ENCODE measurements at places on chromosomes 12 and 14.

DNA sequence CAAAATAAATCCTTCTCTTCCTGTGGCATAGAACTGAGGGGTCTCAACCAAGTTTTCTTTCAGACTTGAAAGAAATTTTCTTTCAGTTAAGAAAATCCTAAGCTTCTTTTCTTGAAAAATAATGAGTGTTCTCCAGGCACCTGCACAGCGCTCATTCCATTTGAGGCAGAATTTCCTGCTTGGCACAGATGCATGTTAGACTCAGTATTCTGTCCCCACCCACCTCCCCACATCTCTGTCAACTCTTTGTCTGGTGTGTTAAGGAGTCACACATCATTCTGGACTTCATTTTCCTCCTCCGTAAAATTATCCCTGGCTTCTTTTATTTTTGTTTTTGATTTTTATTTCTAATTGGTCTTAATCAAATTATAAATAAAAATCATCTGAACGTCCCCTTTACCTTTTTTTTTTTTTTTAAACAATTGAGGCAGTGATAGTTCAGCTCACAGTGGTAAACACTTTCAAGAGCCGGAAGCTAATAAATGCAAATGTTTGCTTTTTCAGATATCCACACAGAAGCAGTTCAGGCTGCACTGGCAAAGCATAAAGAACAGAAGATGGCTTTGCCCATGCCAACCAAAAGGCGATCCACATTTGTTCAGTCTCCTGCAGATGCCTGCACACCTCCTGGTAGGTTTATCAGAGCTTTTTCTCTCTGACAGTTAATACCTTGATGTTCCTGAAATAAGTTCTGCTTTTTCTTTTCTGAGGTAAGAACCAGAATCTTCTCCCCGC is 104.0 kb upstream of the ATF1 start:
- no peak for DNase-seq

GRCh38 chr12:120922279-120922678 is 18.1 kb upstream of the SPPL3 start:
- no peak for DNase-seq

GRCh38 chr12:5076761-5077160 is 33.1 kb downstream of the KCNA5 start:
- no peak for DNase-seq

GRCh38 chr12:15289192-15289591 is 33.1 kb upstream of the PTPRO start:
- no peak for DNase-seq

DNA sequence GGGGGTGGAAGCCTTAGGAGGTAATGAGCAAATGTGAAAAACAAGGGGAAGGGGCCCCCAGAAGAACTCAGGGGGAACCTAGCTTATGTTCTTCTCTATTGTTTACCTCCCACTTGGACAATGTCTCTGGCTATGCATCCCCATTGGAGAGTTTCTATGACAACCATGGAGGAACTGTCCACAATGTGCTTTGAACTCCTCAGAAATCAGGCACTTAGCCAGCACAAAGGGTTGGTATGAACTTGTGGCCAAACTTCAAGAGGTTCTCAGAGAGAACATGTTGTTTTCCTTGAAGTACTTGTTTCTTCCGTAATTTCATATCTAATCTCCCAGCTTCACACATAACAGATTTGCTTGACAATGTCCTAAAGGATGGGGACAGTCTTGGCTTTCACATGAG is 202.8 kb upstream of the PELI2 start:
- no peak for DNase-seq

DNA sequence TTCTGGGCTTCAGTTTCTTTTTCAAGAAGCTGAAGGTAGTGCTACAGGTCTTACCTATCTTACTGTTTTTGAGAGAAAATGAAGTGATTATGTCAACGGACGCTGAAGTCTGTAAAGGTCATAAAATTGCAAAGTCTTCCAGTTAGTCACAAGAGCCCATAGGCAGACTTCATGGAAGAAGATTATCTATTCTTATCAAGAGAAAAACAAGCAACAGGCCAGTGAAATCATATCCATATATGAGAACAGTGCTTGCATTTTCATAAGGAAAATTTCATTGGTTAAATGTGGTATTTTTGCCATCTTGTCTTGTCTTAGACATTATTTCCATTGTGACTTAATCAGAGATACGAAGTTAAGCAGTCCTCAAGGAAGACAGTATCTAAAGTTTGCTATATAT is 412.7 kb upstream of the SEL1L start:
- DNase-seq, result no peak
